ENCODE measurements at places on chromosomes 4 and X.

DNA sequence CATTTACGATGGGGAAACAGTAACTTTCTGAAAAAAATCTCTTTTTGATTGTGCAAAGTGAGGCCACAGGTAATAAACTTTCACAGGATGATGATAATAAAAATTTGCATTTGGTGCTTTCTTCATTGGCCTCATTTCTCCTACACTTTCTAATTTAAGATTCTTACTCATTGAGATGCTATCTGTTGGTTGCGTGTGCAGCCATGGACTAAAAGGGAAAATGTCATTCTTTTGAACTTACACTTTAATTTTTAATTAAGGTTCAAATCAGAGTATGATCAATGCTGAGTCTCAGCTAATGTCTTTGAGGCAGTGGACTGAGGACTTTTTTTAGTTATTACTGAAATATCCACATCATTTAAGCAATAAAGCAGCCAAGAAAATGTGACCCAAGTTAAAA, 87.6 kb downstream of the SEL1L3 start:
- no peak for DNase-seq

DNA sequence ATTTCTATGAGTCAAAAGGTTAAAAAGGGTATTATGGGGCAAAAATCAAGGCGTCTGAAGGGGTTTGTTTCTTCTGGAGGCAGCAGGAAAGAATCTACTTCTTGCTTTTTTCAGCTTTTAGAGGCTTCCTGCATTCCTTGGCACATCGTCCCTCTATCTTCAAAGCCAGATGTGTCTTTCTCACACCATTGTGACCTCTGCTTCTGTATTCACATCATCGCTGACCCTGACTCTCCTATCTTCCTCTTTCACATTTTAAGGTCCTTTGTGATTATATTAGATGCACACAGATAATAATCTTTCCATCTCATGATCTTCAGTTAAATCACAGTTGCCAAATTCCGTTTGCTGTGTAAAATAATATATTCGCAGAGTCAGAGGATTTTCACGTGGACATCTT, 112.7 kb downstream of the PPP4R3C start:
- DNase-seq, result no peak

DNA sequence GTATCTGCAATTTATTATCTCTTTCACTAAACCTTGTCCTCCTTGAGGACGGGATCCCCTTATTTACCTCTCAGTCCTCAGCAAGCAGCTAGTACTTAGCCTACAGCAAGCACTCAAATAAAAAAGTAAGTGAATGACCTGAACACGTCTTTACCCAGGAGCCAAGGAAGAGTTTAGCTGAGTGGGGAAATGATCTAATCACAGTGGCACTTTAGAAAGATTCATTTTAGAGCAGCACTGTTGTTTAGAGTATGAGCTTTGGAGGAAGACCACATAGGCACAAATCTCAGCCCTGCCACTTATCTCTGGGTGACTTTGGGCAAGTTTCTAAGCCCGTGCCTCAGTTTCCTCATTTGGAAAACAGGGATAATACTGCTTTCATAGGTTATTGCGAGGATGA, 2.7 kb downstream of the FAM120C start:
- DNase-seq, result no peak

DNA sequence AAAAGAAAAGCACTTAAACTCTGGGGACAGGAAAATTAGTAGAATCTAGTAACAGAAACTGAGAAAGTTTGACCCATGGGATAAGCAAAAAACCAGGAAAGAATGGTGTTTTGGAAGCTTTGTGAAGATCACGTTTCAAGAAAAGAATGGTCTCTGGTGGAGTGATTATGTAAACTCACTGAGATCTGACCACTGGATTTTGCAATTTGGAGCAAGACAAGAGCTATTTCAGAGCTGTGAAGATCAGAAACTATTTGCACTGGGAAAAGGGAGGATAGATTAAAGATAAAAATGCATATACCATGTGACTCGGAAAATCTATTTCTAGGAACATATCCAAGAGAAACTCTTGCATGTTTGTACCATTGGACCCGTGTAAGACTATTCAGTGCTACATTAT, 4.3 kb downstream of the TMPRSS11D start:
- DNase-seq, result no peak

- DNase-seq, result peak; percentile 68
Observed at GRCh38 chr4:187176261-187176910, 452.7 kb upstream of the FAT1 start.

DNA sequence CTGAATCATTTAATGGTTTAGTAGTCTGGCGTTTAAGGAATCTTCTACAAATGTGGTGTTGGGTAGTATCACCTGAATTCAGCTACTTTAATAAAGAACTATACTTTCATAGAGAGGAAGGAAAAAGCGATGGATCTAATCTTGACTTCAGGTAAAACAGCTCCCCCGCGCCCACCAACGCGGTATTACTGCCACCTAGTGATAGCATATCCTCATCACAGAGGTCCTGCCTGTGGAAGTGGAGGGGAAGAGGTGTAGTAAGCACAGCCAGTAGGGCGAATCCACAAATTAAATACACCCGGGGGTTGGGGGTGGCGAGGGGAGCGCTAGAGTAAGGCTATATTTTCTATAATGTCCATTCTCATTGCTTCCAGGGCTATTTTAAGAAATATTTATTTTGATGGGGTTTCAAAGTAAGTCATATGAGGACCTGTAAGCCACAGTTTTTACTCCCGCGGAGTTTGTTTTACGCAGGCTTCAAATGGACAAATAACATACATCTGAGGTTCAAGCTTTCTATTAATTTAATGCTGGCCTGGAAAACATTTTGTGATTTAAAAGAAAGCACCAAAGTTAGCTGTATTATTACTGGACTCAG, 8.3 kb upstream of the DAPP1 start:
- peak; percentile 38 for DNase-seq

- peak; percentile 88 for DNase-seq
Observed at GRCh38 chrX:25356456-25356855, 340.7 kb upstream of the ARX start.

DNA sequence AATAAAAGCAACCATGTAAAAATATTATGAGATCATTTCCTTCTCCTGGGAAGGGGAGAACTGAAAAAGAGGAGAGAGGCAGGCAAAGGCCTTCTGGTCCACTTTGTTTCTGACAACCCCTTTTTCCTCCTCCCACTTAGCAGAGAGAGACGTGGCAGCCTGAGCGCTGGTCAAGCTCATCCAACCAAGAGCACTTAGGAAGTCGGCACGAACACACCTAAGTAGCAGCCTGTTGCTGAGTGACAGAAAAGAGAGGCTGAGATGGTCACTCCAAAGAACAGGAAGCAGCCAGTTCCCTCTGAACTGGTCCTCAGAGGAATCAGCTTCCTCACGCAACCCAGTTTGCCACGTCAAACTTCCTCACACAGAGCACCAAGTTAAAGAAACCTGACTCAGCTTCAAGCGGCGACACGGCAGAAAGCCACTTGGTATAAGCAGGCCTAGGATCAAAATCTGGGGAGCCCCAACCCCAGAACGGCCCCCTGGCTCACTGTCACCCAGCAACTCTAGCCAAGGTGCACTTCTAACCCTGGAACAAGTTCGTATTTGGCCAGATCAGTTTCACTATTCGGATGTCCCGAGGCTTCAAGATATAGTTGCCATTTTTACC, 861 bp downstream of the SEC24D start:
- DNase-seq, result no peak

- peak; percentile 26 for DNase-seq
Observed at GRCh38 chrX:45843518-45843917, 642.8 kb upstream of the DIPK2B start.

GRCh38 chrX:112837531-112837930, 3.1 kb downstream of the AMOT start:
- DNase-seq, result no peak

DNA sequence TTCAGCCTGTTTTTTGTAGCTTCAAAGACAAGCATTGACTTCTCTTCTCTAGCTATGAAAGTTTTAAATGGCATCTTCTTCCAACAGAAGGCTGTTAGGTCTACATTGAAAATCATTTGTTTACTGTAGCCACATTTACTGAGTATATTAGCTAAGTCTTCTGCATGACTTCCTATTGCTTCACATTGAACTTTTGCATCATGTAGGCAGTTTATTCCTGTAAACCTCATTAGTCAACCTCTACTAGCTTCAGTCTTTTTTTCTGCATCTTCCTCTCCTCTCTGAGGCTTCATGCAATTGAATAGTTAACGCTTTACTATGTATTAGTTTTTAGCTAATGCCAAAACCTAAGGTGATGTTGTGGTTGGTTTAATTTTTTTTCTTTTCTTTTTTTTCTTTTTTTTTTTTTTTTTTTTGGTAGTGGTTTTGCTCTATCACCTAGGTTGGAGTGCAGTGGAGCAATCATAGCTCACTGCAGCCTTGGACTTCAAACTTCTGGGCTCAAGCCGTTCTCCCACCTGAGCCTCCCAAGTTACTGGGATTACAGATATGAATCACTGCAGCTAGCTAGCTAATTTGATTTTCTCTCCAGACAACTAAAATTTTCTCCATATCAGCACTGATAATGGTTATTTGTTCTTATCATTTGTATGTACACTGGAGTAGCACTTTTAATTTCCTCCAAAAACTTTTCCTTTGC, 3.4 kb downstream of the UGT2A3 start:
- DNase-seq, result no peak

DNA sequence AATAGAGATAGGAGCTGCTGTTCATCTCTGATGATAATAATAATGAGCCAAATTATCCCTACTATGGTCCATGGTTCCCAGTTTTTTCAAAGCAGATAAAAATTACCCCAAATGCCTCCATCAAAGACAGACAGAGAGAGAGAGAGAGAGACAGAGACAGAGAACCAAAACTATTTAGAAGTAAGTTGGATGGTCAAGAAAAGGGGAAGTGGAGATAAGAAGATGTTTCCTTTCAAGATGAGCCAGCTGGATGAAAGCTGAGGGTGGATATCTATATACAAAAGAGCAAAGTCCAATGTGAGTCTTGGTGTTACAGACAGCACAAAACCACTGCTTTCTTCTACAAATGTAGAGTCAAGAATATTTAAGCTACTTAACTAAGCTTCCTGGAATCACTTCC, 173.9 kb downstream of the GRIA3 start:
- DNase-seq, result no peak

- DNase-seq, result no peak
Observed at GRCh38 chr4:184413261-184414046, 60.9 kb downstream of the IRF2 start.

DNA sequence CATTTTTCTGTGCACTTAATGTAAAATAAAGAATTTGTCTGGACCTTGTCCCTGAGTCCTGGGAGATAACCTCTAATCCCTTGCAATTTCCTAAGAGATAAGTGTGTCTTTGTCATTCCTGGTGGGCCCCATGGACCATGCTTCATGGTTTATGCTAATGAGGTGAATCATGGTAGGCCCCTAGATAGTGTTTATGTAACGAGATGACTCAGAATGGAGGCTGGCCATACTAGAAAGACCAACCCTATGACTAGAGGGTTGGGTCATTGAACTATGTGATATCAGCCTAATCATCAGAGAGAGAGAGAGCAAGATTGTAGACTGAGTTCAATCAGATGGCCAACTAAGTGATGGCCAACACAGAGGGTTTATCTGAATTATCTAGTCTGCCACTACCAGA, 64.2 kb upstream of the NHSL2 start:
- DNase-seq, result no peak

DNA sequence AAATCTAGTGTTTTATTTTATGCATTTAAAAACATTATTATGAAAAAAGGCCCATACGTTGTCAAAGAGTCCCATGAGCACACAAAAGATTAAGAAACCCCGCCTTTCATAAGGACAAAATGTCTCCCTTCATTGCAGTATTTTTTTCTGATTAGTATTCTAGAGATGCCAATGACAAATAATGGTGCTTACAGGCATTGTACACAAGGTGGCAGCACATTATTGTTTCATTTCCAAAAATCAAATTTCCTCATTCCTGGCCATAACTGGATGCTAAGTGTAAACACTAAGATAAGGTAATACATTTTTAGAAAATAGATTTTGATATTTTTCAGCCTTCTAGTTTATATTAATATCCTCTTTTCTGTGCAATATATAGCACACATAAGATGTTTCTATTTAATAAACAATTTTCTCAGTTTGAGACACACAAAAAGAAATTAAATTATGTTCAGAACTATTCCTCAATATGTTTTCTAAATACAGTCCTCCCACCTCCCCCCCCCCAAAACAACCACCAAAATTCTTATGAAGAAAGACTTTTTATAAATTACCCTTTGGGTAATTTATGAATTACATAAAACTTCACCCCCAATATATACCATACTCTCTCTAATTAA, 47.7 kb downstream of the TIGD2 start:
- DNase-seq, result peak; percentile 36

DNA sequence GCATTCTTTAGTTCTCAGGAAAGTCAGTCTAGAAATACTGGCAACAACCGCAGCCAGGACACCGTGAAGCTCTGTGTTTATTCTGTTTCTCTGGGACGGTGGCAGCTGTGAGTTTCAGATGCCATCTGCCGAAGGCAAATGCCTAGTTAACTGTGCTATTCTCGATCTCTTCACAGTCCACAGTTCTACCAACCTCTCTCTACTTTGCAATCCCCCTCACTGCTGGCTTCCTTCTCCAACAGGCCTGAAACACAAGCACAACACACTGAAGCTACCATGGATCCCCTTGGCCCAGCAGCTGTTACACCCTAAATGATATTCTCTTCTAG, 118.8 kb downstream of the ZNF827 start:
- peak; percentile 48 for DNase-seq

- no peak for DNase-seq
Observed at GRCh38 chrX:53263597-53264094, 17.7 kb downstream of the IQSEC2 start.

DNA sequence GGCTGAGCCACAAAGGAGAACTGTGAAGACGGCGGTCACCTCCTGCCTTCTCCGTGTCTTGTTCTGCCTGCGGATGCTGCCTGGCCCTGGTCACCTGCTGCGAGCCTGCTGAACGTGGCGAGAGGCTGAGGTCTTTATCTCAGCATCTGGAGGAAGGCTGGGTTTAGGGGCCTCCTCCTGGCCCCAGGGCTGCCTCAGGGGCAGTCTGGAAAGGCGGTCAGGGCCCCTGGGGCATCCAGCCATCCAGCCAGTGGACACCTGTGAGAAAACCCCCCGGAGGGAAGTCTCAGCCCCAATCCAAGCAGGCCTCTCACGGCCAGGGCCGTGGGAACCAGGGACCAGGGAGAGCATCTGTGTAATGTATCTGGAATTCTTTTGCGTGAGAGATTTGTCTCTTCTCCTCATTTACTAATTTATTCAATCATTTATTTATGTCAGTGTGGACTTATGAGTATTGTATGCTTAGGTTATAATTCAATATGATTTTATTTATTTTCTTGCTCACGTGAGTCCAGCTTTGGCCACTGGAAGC, 11.3 kb downstream of the PDE6B start:
- no peak for DNase-seq
